ENCODE measurements at places on chromosomes 11 and 22.

GRCh38 chr22:28927630-28928029 lies 44.3 kb downstream of the ZNRF3 start:
- DNase-seq: no peak

DNA sequence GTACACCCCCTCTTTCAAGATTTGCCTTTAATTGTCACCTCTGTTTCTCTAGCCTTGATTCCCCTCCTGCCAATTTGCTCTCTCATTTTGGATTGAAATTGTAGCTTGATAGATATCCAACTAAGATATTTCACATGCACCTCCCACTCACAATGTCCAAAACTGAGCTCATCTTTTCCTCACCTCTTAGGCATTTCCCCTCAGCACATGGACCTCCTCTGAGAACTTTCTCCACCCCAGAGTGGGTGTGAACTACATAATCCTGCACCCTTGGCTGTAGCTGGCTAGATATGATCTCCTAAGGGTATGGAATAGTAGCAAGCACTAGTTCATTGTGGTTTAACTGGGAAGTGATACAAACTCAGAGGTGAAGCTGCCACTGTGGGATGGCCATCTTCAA lies 91.5 kb upstream of the SESN3 start:
- no peak for DNase-seq

- peak; percentile 93 for DNase-seq
These were observed 201.2 kb upstream of the E2F8 start for GRCh38 chr11:19441752-19442553.

DNA sequence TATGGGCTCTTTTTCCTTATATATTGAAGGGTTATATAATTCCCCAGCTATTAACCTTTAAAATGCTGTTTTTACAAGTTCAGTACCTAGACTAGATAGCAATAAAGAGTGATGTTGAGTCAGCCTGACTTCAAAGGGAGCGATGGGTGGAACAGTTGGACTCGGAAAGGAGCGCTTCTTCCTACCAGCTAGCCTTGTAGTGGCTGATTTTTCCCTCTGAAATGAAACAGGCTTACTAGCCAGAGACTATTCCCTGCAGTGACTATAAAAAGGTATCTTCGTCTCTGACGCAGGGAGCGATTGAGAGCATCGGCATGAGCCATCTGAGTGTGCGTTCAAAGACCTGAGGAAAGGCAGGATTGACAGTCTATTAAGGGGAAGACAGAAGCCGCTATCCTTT lies 66.0 kb upstream of the GRAMD1B start:
- DNase-seq: no peak

DNA sequence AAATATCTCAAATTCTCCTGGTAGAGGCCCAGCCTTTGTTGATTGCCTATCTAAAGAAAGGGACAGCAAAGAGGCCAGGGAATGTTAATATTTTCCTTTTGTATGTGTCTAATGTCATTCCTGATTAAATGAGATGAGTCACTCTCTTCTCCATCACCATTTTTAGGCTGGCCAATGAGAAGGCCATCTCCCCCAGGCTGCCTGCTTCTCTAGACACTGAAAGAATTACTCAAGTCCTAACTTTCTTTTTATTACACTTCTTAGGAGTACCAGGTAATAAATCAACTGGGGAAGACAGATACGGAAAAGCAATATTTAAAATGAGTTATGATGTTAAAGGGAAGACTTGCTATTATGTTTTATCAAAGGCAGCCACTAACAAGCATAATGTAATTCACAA lies 259.2 kb upstream of the SORL1-AS1 start:
- peak; percentile 11 for DNase-seq
